ENCODE measurements at places on chromosomes 6 and 20. TPM values are rescaled to one million over a fixed set of nuclear protein-coding genes. Genes with fewer than 3 reads are reported as not detected.
A peak's percentile ranks its signal among the peaks of the same experiment; 100 is the strongest.

Gene TGM3
- not detected for total RNA-seq

- no peak overlapping the region for H3K27ac ChIP-seq
- H3K27me3 ChIP-seq, result no peaks in the 10 kb centered on the region
- DNase-seq, result no peak
- H3K4me1 ChIP-seq, result peaks cover 16% of the 10 kb centered on the region
- no peak overlapping the region for H3K4me3 ChIP-seq
Measured at GRCh38 chr20:63690003-63690897, 6.2 kb upstream of the TNFRSF6B start.

- H3K4me3 ChIP-seq, result peak overlapping the region; percentile 68
- no peaks in the 10 kb centered on the region for H3K27me3 ChIP-seq
- H3K4me1 ChIP-seq, result peaks cover 12% of the 10 kb centered on the region
- H3K36me3 ChIP-seq, result peaks cover 17% of the 10 kb centered on the region
Measured at GRCh38 chr6:30885999-30886896, 1.9 kb downstream of the DDR1 start.

Gene GPSM3
- total RNA-seq, result 325 TPM

Gene C20orf204
- 24.6 TPM for total RNA-seq

GRCh38 chr6:168061269-168062210, 17.5 kb downstream of the FRMD1 start:
- H3K4me1 ChIP-seq, result no peaks in the 10 kb centered on the region
- H3K4me3 ChIP-seq, result no peak overlapping the region
- H3K27ac ChIP-seq, result no peak overlapping the region
- no peak for DNase-seq

Gene SMPDL3A
- 1.4 TPM for total RNA-seq

- H3K27me3 ChIP-seq, result no peaks in the 10 kb centered on the region
- peak overlapping the region; percentile 3 for H3K4me3 ChIP-seq
- DNase-seq, result peak; percentile 64
- no peaks in the 10 kb centered on the region for H3K36me3 ChIP-seq
- H3K27ac ChIP-seq, result peak overlapping the region; percentile 82
Measured at GRCh38 chr6:7112741-7113313, 5.1 kb downstream of the RREB1 start.

- no peaks in the 10 kb centered on the region for H3K36me3 ChIP-seq
- no peaks in the 10 kb centered on the region for H3K27me3 ChIP-seq
- DNase-seq, result no peak
Measured at GRCh38 chr6:114762145-114762544, 419.3 kb upstream of the HS3ST5 start.

Gene ZNF335
- 39.9 TPM for total RNA-seq

Gene COL9A3
- total RNA-seq, result not detected

DNA sequence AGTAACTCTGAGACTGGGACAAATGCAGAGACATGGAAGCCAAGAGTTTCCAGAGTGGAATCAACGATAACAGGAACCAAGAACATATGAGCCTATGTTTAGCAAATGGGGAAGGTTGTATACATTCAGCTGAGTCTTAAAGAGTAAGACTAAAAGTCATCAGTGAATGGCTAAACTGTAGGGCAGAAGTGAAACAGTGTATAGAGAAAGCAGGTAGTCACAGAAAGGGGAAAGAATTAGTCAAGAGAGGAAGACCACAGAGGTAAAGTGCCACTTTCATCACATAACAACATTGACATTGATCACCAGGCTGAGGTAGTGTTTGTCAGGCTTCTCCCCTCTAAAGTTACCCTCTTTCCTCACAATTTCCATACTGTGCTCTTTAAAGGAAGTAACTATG, 306.5 kb upstream of the SPTLC3 start:
- H3K4me1 ChIP-seq, result no peaks in the 10 kb centered on the region
- H3K27ac ChIP-seq, result no peak overlapping the region
- no peaks in the 10 kb centered on the region for H3K36me3 ChIP-seq
- DNase-seq, result no peak

GRCh38 chr6:167722634-167723309, 103.9 kb upstream of the AFDN start:
- H3K27ac ChIP-seq, result no peak overlapping the region
- H3K4me1 ChIP-seq, result no peaks in the 10 kb centered on the region
- H3K27me3 ChIP-seq, result no peaks in the 10 kb centered on the region
- H3K36me3 ChIP-seq, result no peaks in the 10 kb centered on the region

Gene BCAS1
- not detected for total RNA-seq

Gene POM121L2
- total RNA-seq, result not detected

Gene SIRPG
- 45.7 TPM for total RNA-seq

Gene WFDC5
- total RNA-seq, result not detected

DNA sequence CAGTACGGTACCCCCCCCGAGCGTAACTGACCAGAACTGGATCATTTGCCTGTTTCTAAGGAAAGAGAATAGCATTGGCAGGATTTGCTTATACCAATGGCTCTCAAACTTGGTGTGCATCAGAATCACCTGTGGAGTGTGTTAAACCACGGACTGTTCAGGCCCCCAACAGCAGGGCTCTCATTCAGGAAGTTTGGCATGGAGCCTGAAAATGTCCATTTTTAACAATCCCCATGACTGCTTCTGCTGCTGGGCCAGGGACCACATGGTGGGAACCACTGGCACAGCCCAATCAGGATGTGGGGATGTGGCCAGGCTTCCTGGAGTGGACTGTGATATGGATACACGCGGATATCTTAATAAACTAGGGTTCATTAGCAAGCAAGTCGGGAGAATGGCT, 53.9 kb downstream of the GTF2H5 start:
- H3K27me3 ChIP-seq, result no peaks in the 10 kb centered on the region
- no peak overlapping the region for H3K27ac ChIP-seq
- no peaks in the 10 kb centered on the region for H3K36me3 ChIP-seq
- no peaks in the 10 kb centered on the region for H3K4me1 ChIP-seq
- no peak for DNase-seq

DNA sequence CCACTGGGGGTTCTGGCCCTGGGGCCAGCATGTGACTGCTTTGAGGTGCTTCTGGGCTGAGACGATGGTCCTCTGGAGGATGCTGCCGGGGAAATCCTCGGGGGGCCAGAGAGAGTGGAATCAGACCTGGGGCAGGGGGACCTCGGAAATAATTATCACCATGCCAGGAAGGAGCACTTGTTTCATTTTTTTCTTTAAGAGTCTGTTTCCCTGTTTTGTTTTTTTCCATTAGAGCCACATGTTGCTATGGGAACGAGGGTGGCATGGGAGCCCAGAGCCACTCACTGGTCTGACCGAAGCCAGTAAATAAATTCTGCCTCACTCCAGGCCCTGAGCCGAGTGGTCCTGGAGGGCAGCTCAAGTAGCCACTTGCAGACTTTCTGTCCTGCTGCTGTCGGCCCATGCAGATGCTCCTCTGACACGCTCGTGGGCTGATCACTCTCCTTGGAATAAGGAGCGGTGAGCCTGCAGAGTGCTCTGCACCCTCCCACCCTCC, 365.1 kb downstream of the ZFAND3 start:
- peaks cover 17% of the 10 kb centered on the region for H3K36me3 ChIP-seq
- no peaks in the 10 kb centered on the region for H3K4me1 ChIP-seq
- H3K27ac ChIP-seq, result no peak overlapping the region
- no peak for DNase-seq

GRCh38 chr6:17677602-17678001, 29.1 kb downstream of the NUP153 start:
- no peak overlapping the region for H3K27ac ChIP-seq
- no peak overlapping the region for H3K4me3 ChIP-seq
- peaks cover 34% of the 10 kb centered on the region for H3K36me3 ChIP-seq
- no peaks in the 10 kb centered on the region for H3K27me3 ChIP-seq
- no peak for DNase-seq

GRCh38 chr6:67952121-67952520, 683.0 kb upstream of the ADGRB3 start:
- no peaks in the 10 kb centered on the region for H3K4me1 ChIP-seq
- no peak overlapping the region for H3K4me3 ChIP-seq
- H3K27me3 ChIP-seq, result no peaks in the 10 kb centered on the region
- DNase-seq, result no peak

Gene CALHM5
- not detected for total RNA-seq

Measured in naive thymus-derived CD4-positive, alpha-beta T cell (primary cell).